ENCODE measurements at places on chromosomes 5 and 9.

- no peak for DNase-seq
Observed at GRCh38 chr5:1106385-1107166, 5.3 kb downstream of the SLC12A7 start.

DNA sequence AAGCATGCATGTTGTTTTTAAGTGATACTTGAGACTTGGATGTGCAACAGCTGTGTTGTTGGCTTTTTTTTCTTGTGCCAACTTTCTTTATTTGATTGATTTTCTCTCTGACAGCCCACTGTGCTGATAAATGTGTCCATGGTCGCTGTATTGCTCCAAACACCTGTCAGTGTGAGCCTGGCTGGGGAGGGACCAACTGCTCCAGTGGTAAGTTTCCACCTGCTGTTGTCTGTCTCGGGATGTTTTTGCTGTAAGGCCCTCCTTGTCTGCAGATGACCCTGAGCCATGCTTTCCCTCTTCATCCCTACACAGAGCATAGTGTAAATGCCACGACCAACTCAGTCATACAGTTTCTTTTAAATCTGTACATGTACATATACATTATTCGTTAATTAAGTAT, 79.2 kb downstream of the MEGF10 start:
- DNase-seq = no peak

- DNase-seq = no peak
Observed at GRCh38 chr9:3511551-3511950, 14.2 kb downstream of the RFX3 start.

GRCh38 chr9:89422151-89422975, 75.5 kb downstream of the SEMA4D start:
- no peak for DNase-seq

DNA sequence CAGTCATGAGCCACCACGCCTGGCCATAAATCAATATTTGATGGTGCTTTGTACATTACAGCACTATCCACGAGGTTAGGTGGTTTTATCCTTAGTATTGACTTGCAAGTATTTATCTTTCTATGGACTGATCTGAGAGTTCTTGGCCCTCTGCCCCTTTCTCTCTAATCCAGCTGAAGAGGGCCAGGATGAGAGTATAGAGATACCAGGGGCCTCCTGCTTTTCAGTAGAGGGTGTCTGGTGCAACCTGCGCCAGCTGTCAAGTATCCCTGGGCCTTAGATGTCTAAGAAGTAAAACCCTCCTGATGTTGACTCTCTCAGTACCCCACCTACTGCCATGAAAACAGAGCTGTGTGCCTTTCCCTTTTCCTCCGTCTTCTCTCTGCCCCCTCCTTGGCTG, 153.4 kb downstream of the SLIT3 start:
- DNase-seq = no peak

DNA sequence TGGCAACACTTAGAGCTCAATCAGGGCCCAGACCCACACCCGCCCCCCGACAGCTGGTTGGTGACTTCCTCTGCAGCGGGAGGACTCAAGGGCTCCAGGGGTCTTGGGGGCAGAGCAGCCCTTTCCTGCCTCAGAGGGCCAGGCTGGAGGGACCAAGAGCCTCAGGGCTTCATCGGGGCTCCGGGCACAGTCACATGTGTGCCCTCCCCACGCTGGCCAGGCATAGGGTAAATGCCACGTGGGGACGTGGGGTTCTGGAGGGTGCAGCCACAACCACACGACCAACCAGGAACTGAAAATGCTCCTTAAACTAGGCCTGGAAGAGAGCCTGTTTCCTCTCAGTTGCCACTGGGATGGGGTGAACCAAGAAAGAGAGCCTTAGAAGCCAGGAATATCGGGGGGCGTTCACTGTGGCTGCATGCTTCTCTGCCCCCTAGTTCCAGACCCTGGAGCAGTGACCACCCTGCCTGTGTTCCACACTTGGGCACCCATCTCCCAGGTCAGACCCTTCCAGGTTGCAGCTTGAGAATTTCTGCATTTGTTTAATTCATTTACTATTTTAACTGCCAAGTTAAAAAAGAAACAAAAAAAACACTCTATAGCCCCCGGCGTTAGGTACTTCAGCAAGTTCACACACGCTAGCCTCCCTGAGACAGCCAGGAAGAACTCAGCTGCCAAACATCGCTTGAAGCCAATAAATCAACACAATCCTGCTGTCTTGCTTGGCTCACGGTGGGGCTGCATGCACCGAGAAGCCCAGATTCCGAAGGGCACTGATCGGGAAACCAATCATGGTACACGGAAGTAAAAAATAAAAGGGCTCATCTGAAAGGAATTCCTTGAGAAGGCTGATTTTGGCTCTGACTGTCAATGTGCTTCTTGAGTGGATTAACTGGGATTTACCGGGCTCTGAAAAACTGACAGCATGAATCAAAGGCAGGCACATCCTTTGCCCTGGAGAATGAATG, 56.1 kb upstream of the PHYKPL start:
- no peak for DNase-seq

DNA sequence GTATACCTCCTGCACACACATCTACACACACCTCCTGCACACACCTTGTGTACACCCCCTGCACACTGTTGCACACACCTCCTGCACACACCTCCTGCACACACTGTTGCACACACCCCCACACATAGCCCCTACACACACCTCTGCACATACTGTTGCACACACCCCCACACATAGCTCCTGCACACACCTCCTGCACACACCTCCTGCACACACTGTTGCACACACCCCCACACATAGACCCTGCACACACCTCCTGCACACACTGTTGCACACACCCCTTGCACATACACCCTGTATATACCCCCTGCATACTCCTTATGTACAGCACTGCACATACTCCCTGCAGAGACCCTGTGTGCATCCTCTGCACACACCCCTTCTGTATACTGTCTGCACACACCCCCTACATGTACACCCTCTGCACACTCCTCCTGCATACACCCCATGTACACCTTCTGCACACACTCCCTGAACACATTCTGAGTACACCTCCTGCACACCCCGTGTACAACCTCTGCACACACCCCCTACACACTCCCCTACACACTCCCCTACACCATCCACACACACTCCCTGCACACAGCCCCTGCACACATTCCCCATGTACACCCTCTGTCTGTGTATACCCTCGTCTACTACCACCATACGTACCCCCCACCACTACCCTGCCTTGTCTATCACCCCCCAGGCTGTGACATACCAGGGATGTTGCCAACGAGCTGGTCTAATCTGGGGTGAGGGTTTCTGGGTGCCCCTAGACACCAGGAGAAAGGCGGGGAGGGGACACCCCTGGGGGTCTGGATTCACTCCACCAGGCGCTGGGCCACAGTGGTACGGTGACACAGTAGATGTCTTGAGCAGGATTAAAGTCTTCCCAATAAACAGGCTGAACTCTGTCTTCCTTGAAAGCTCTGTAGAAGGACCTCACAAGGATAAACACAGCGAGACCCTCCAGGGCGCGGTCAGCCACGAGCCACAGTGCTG, 1.1 kb upstream of the CEP72 start:
- DNase-seq = no peak

DNA sequence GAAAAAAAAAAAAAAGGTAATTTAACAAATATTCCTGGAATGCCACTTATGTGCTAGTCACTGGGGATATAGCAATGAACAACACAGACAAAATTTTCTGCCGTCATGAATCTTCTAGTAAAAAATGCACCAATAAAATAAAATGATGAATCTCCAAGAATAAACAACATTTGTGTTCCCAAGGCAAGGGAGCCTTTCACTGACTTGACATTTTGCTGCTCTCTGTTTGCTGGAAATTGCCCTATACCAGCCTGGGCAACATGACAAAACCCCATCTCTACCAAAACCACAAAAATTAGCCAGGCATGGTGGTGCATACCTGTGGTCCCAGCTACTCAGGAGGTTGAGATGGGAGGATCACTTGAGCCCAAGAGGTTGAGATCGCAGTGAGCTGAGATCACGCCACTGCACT, 64.5 kb upstream of the ERBIN start:
- no peak for DNase-seq

All from COLO829 (cell line).